Stimulated activated CD8-positive, alpha-beta memory T cell treated with anti-CD3 and anti-CD28 coated beads, Interleukin-7, amount 100 ng/mL, for 1 hour (primary cell): ENCODE measurements at places on chromosomes 3 and 15.

GRCh38 chr15:42193383-42193782 lies 14.7 kb downstream of the VPS39 start:
- DNase-seq: no peak

GRCh38 chr3:125013095-125013494 lies 42.7 kb downstream of the HEG1 start:
- DNase-seq: no peak

DNA sequence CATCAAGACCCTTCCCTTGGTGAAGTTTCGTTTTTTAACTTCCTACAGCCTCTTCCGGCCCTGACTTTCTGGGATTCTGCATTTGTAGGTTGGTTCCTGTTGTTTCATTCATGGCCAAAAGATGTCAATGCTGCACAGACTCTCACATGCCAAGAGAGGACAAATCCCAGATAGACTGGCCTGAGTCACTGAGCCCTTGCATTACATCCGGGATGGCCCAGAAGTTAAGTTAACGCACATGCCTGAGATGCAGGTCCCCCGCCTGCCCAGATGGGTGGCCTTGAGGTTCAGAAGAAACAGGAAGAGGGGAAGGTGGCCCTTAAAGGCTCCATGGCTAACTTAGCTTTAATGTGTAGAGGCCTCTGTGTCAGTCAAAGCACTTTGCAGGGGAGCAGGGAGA lies 51.6 kb upstream of the SRGAP3 start:
- no peak for DNase-seq

- no peak for DNase-seq
These were observed 1.3 kb downstream of the FRMD5 start for GRCh38 chr15:44193651-44194322.

DNA sequence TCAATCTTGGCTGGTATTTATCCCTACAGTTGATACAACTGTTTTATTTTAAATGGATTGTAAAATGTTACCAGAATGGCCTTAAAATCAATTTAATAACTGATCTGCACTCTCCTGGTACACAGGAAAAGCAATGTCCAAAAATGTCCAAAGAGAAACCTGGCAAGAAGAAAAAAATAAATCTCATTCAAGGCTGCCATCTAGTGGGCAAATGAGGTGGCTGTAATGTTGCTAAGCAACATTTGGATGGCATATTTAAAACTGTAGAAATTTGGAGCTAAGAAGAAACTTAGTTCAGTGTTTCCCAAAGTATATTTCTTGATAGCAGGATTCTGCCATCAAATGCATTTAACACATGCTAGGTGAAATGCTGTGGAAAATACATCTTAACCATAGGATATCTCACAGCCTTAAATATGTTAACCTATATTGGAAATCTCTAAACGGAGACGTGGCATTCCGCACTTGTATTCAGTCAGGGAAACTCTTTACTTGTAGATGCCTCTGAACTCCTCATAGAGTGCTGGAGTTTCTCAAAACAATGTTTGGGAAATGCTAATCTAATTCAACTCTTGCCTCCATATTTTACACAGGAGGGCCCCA lies 216.8 kb downstream of the ERC2 start:
- no peak for DNase-seq

DNA sequence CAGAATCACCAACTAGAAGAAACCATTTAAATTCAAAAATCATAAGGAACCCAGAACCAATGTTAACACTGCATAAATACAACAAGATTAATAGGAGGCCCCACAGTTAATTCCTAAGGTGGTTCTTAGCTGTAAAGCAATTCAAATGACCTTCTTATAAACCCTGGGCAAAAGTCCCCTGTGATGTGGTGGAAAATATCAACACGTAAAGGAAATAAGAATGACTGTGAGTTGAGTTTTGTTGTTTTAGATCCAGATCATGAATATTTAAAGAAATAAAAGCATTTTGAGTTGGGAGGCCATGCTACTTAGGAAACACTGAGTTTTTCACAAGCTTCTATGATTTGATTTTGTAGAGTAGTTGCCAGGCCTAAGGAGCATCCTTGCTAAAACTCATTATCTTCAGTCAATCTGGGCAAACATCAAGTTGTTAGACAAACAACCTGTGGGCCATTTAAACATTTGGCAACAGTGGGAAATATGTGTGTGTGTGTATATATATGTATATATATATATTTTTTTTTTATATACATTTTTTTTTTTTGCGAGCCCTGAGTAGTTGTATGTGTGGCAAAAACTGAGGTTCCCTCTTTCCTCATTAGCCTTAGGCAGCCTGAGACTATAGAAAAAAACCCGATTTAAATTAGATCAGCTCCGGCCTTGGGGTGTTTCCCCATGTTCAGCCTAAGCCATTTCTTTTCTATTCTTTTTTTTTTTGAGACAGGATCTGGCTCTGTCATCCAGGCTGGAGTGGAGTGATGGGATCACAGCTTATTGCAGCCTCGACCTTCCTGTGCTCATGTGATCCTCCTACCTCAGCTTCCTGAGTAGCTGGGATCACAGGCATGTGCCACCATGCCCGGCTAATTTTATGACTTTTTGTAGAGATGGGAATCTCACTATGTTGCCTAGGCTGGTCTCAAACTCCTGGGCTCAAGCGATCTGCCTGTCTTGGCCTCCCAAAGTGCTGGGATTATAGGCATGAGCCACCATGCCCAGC lies 8.0 kb upstream of the PXK start:
- DNase-seq: no peak
